ENCODE measurements at places on chromosomes 5 and 9.

DNA sequence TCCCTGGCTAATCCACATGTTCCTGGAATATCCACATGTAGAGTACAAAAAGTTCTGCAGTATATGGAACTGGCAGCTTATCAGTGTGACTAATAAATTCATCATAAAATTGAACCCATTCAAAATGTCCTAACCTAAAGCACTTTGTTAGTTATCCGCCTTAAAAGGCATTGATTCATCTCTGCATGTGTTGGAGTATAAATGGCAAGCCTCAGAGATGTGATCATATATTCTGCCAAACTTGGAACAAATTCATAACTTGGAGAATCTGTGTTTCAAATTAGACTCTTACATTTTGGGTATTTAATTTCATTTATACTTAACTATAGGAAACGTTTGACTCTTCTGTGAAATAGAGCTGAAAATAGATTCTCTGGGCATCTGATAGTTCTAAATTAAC, 25.2 kb upstream of the NREP start:
- no peaks in the 10 kb centered on the region for H3K4me1 ChIP-seq
- DNase-seq, result no peak

DNA sequence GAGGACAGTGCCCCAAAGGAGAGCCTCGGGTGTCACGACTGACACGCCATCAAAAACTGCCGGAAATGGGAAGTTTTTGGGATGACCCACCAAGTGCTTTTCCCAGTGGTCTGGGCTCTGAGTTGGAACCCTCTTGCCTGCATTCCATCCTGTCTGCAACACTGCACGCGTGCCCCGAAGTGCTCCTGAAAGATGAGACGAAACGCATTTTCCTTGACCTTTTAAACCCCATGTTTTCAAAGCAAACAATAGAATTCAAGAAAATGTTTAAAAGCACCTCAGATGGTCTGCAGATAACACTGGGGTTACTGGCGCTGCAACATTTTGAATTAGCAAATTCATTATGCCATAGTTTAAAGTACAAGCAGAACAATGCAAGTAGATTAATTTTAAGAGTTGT, 92.9 kb downstream of the ANKRD18A start:
- H3K4me1 ChIP-seq, result no peaks in the 10 kb centered on the region
- no peak for DNase-seq
- no peak overlapping the region for H3K27ac ChIP-seq
- no peak overlapping the region for H3K4me3 ChIP-seq
- H3K36me3 ChIP-seq, result no peaks in the 10 kb centered on the region

DNA sequence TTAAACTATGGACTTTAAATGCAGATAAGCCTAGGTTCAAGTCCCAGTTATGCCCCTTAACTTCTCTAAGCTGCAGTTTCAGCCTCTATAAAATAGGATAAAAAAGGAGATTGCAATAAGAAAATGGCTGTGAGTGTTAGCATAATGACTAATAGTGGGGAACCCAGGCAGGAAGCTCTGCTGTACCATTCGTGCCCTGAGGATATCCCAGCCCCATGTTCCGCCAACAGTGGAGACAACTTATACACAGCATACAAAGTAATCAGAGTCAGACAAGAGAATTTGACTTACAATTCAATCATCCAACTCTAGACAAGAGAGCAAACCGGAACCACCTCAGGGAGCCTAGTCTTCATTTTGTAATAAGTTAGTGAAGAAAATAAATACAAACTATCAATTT, 141.5 kb upstream of the FSTL4 start:
- H3K4me1 ChIP-seq, result no peaks in the 10 kb centered on the region
- H3K36me3 ChIP-seq, result no peaks in the 10 kb centered on the region
- no peak overlapping the region for H3K27ac ChIP-seq
- no peak overlapping the region for H3K4me3 ChIP-seq

GRCh38 chr9:21317956-21318923, 13.1 kb upstream of the IFNA5 start:
- no peaks in the 10 kb centered on the region for H3K27me3 ChIP-seq
- H3K27ac ChIP-seq, result no peak overlapping the region
- no peak overlapping the region for H3K4me3 ChIP-seq
- H3K36me3 ChIP-seq, result no peaks in the 10 kb centered on the region
- H3K4me1 ChIP-seq, result peaks cover 1% of the 10 kb centered on the region

DNA sequence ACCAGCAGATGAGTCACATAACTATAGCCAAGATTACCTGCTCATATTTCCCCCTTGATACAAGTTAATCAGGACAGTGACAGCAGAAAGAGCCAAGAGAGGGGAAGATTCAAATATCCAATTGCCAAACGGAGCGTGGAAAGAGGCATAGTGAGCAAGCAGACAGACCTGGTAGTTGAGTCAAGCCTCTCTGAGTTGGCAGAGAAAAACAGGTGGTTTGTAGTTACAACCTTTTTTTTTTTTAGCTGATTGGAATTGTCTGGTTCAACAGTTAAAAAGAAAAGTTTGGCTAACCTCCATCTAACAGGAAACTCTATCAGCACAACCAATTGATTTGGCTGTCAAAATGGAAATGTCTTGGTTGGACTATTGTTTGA, 272.1 kb downstream of the TLE1 start:
- H3K27ac ChIP-seq, result no peak overlapping the region
- no peak for DNase-seq
- no peak overlapping the region for H3K4me3 ChIP-seq
- H3K27me3 ChIP-seq, result no peaks in the 10 kb centered on the region

- no peaks in the 10 kb centered on the region for H3K4me1 ChIP-seq
- DNase-seq, result no peak
- no peak overlapping the region for H3K4me3 ChIP-seq
- no peaks in the 10 kb centered on the region for H3K36me3 ChIP-seq
Measured at GRCh38 chr5:16800477-16800876, 135.6 kb downstream of the MYO10 start.

DNA sequence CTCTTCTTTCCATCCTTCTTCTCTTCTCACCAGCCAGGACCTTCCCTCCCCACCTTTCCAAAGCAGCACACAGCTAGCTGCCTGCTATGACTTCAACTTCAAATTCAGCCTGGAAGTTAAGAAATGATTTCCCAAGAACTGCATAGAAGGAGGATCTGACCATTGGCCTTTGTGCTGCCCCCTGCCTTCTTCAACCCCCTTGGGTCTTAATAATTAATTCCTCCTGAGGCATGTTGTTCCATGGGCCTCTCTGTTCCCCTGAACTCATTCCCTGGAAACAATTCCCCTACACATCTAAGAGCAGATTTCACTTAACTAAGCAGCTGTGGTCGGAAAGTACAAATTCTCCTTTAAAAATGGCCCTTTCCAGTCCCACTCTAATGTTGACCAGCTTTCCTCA, 62.4 kb downstream of the ADAMTS12 start:
- DNase-seq, result no peak
- no peaks in the 10 kb centered on the region for H3K27me3 ChIP-seq
- no peaks in the 10 kb centered on the region for H3K36me3 ChIP-seq
- H3K4me3 ChIP-seq, result no peak overlapping the region

- H3K4me1 ChIP-seq, result no peaks in the 10 kb centered on the region
- no peak for DNase-seq
- peak overlapping the region; percentile 48 for H3K27ac ChIP-seq
- no peak overlapping the region for H3K4me3 ChIP-seq
Measured at GRCh38 chr5:179872828-179873575, 14.4 kb upstream of the MRNIP start.

- DNase-seq, result no peak
- H3K27ac ChIP-seq, result no peak overlapping the region
- peak overlapping the region; percentile 21 for H3K4me3 ChIP-seq
- H3K36me3 ChIP-seq, result no peaks in the 10 kb centered on the region
- no peaks in the 10 kb centered on the region for H3K27me3 ChIP-seq
Measured at GRCh38 chr5:135543001-135543484, 7.3 kb upstream of the NEUROG1 start.

DNA sequence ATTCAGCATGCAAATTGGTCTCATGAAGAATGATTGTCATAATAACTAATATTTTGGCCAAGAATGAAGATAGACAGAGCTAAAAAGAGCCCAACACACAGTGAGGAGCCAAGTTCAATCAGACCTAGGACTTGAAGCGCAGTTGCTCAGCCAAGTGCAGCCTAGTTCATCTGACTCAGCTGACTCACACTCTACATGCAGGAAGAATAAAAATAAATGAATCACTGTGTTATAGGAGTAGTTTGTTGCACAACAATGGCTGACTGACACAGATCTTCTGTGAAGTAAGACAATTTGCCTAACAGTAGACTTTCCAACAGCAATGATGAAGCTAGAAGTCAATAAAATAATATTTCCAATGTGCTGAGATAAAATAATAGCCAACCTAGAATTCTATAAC, 261.5 kb downstream of the CEMIP2 start:
- H3K36me3 ChIP-seq, result no peaks in the 10 kb centered on the region
- no peak overlapping the region for H3K27ac ChIP-seq
- no peaks in the 10 kb centered on the region for H3K27me3 ChIP-seq
- DNase-seq, result no peak
- no peak overlapping the region for H3K4me3 ChIP-seq

- H3K4me3 ChIP-seq, result peak overlapping the region; percentile 77
- H3K4me1 ChIP-seq, result peaks cover 3% of the 10 kb centered on the region
- no peaks in the 10 kb centered on the region for H3K27me3 ChIP-seq
- H3K27ac ChIP-seq, result peak overlapping the region; percentile 96
- no peaks in the 10 kb centered on the region for H3K36me3 ChIP-seq
- no peak for DNase-seq
Measured at GRCh38 chr5:55993731-55994494, 850 bp downstream of the IL6ST start.

- H3K4me3 ChIP-seq, result no peak overlapping the region
- no peaks in the 10 kb centered on the region for H3K27me3 ChIP-seq
- H3K36me3 ChIP-seq, result no peaks in the 10 kb centered on the region
- peaks cover 4% of the 10 kb centered on the region for H3K4me1 ChIP-seq
- no peak overlapping the region for H3K27ac ChIP-seq
Measured at GRCh38 chr5:54743997-54744788, 226.6 kb downstream of the SNX18 start.

DNA sequence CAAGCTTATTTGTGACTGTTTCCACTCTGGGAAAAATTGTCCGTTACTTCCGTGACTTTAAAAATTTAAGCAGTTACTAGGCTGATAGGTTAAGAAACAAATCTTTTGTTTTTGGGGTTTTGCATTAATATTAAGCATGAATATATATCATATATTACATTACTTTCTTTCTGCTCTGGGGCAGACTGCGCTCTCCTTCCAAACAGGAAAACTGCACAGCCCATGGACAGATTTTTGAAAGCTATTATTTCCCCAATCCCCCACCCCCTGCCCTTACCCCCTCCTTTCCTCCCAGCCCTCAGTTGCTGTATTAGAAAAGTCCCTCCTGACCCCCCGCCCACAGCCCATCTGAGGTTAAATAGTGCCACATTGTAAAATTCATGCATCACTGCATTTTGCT, 50.4 kb downstream of the G3BP1 start:
- H3K4me1 ChIP-seq, result peaks cover 2% of the 10 kb centered on the region
- no peak overlapping the region for H3K4me3 ChIP-seq
- DNase-seq, result no peak
- H3K36me3 ChIP-seq, result no peaks in the 10 kb centered on the region

- DNase-seq, result no peak
- no peak overlapping the region for H3K4me3 ChIP-seq
- H3K4me1 ChIP-seq, result no peaks in the 10 kb centered on the region
- H3K27ac ChIP-seq, result no peak overlapping the region
Measured at GRCh38 chr5:65078331-65078730, 309.6 kb downstream of the CWC27 start.

DNA sequence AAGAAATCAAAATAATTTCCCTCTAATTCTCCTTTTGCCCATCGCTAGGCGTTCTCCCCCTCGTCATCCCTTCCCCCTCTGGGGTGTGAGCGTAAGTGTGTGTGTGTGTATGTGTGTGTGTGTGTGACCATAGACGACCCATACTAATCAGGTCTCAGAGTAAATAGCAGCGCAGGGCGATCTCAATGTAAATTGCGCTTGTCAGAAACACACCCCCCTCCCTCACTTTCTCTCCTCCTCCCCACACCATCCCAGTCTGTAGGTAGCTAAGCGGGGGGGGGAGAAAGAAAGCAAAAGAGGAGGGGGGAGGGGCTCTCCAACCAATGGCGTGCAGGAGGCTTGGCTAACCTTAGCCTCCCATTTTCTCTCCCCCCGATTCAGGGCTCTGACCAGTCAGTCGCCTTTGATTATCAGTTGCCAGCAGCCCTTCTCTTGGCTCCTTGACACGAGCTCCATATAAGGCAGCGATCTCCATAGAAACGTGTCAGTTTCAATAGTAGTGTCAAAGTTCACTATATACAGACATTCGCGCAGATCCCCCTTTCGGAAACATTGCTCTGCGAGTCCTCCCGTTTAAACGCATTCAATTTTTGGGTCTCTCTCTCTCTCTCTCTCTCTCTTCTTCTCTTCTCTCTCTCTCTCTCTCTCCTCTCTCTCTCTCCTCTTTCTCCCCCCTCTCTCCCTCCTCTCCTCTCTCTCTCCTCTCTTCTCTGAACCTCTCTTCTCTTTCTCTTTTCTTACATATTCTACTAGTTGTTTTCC, at the start of gene NR2F1:
NR2F1 (plus strand) TSS at position 546 of the 762 bp plus-strand sequence. CDS start 1,802 bp downstream, outside the sequence.
- H3K27ac ChIP-seq, result peak within 1 kb of the TSS; percentile 68
- peak; percentile 93 for DNase-seq
- H3K27me3 ChIP-seq, result no peaks in the 10 kb centered on the region
- H3K4me1 ChIP-seq, result peaks cover 3% of the 10 kb centered on the region
- peak within 1 kb of the TSS; percentile 67 for H3K4me3 ChIP-seq

GRCh38 chr5:178318893-178319292, 86.3 kb upstream of the PHYKPL start:
- no peaks in the 10 kb centered on the region for H3K4me1 ChIP-seq
- DNase-seq, result no peak
- no peak overlapping the region for H3K27ac ChIP-seq
- H3K36me3 ChIP-seq, result no peaks in the 10 kb centered on the region
- H3K4me3 ChIP-seq, result no peak overlapping the region
- no peaks in the 10 kb centered on the region for H3K27me3 ChIP-seq

- H3K36me3 ChIP-seq, result no peaks in the 10 kb centered on the region
- no peak for DNase-seq
- H3K4me1 ChIP-seq, result no peaks in the 10 kb centered on the region
- H3K27ac ChIP-seq, result no peak overlapping the region
Measured at GRCh38 chr9:132040246-132040645, 39.4 kb downstream of the MED27 start.

DNA sequence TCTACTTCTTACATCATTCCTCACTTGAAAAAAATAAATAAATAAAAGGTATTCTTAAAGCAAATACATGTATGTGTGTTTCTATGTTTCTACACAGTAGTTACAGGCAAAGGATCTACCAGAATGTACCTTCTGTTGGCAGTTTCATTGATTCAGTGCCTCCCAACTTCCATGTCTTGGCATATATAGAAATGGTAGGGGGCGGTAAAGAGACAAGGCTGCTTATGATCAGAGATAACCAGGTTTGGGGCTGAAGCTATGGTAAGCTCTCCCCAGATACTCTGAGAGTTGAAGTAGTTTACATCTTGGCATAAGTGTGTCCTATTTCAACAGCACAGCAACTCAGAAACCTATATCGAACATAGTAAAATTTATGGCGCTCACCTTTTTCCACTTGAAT, 1075.4 kb upstream of the C9orf72 start:
- no peak for DNase-seq
- H3K36me3 ChIP-seq, result no peaks in the 10 kb centered on the region
- no peaks in the 10 kb centered on the region for H3K4me1 ChIP-seq
- no peak overlapping the region for H3K4me3 ChIP-seq

GRCh38 chr5:152501294-152501693, 96.2 kb upstream of the NMUR2 start:
- H3K27me3 ChIP-seq, result no peaks in the 10 kb centered on the region
- H3K4me1 ChIP-seq, result no peaks in the 10 kb centered on the region
- no peak overlapping the region for H3K27ac ChIP-seq
